ENCODE measurements at places on chromosomes 12 and 14. TPM values are rescaled to one million over a fixed set of nuclear protein-coding genes. Genes with fewer than 3 reads are reported as not detected.

GRCh38 chr14:96489327-96489726 is 12.9 kb upstream of the PAPOLA start:
- DNase-seq = no peak

DNA sequence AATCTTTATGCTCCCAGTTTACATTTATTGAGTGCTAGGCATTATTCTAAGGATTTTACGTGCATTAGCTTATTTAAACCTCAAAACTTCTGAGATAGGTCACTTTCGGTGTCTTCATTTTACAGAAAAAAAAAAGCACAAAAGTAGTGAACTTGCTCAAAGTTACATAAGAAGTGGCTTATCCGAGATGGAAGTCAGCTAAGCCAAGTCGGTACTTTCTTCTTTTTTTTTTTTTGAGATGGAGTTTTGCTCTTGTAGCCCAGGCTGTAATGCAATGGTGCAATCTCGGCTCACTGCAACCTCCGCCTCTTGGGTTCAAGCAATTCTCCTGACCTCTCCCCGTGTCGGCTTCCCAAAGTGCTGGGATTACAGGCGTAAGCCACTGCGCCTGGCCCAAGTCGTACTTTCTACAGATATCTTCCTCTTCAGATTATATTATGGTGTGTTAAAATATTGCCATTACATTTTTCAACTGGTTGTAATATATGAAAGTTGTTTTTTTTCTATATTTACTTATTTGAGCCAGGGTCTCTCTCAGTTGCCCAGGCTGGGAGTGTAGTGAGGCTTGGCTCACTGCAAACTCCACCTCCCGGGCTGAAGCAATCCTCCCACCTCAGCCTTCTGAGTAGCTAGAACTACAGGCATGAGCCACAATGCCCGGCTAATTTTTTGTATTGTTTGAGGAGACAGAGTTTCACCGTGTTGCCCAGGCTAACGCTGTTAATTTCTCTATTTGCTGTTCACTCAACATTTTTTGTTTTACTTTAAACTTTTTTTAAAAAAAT is 8.9 kb downstream of the DPPA3 start:
- no peak for DNase-seq

GRCh38 chr12:105522166-105522825 is 191.8 kb downstream of the C12orf75 start:
- no peak for DNase-seq

GRCh38 chr12:59372956-59373355 is 222.9 kb upstream of the SLC16A7 start:
- no peak for DNase-seq

DNA sequence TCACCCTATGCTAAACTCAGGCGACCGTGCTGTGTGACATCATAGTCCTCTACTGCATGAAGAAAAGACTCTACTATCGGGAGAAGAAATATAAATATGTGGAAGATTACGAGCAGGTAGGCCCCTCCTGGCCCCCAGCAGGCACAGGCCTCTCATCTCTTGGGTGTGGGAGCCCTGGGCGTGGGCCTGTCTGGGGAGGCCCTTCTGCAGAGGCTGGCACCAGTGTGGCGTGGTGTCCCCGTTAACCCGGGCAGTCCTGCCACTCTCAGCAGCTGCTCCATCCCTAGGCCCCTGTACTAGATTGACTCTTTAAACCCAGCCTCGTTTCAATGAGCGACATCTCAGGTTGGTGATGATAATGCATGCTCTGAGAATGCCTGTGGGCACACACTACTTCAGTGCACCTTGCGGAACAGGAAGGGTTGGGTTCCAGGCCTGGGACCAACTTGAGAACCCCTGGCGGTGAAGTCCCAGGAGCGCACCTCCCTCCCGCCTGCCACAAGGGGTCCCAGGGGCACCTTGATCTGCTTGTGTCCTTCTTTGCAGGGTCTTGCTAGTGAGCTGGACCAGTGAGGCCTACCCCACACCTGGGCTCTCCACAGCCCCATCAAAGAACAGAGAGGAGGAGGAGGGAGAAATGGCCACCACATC is 23.2 kb downstream of the P2RX4 start:
- no peak for DNase-seq

GRCh38 chr14:60212503-60213371 is 36.3 kb upstream of the PPM1A start:
- DNase-seq = no peak

DNA sequence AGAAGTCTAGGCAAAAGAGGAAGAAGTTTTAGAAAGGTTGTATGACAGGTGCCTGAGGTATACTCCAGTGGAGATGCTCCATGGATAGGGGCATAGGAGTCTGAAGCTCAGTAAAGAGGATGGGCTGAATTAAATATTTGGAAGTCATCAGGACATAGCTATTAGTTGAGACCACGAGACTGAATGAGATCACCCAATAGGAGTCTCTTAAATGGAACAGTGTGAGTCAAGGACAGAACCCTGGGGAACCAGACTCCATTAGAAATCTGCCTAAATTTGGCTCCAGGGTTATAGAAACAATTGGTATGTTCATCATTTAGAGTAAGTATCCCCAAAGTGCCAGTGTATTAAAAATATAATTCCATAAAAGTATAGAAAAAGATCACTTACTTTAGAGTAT is 172.6 kb downstream of the PRKCH start:
- no peak for DNase-seq

DNA sequence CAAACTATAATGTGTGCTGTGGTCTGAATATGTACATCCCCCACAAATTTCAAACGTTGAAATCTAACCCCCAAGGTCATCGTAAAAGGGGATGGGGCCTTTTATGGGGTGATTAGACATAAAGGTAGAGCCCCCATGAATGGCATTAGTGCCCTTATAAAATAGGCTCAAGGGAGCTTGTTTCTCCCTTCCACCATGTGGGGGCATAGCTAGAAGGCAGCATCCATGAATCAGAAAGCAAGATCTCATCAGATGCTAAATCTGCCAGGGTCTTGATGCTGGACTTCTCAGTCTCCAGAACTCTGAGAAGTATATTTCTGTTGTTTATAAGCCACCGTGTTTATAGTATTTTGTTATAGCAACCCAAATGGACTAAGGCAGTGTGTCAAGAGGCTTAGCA is 33.4 kb upstream of the IGF1 start:
- DNase-seq = no peak

- no peak for DNase-seq
Observed at GRCh38 chr12:1839956-1840951, 19.9 kb downstream of the LRTM2 start.

DNA sequence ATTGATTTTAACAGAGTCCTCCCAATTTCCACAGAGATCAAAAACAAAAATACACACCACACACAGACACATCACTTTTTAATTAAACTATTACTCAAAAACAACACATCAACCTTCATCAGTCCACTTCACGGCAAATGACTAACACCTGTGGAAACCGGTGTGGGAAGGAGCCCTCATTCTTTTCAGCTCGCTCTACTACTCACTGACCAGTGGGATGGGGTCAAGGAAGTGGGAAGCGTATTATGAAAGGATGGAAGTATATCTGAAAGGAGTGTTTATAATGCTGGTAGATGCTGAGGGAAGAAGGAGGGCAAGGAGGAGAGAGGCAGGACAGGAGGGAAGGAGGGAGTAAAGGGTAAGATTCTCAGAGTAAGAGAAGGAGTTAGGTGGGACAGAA is 156.5 kb downstream of the EPS8 start:
- DNase-seq = no peak

- DNase-seq = no peak
Observed at GRCh38 chr14:56145181-56145769, 27.1 kb downstream of the PELI2 start.

- no peak for DNase-seq
Observed at GRCh38 chr12:111864913-111865312, 22.9 kb downstream of the MAPKAPK5 start.

DNA sequence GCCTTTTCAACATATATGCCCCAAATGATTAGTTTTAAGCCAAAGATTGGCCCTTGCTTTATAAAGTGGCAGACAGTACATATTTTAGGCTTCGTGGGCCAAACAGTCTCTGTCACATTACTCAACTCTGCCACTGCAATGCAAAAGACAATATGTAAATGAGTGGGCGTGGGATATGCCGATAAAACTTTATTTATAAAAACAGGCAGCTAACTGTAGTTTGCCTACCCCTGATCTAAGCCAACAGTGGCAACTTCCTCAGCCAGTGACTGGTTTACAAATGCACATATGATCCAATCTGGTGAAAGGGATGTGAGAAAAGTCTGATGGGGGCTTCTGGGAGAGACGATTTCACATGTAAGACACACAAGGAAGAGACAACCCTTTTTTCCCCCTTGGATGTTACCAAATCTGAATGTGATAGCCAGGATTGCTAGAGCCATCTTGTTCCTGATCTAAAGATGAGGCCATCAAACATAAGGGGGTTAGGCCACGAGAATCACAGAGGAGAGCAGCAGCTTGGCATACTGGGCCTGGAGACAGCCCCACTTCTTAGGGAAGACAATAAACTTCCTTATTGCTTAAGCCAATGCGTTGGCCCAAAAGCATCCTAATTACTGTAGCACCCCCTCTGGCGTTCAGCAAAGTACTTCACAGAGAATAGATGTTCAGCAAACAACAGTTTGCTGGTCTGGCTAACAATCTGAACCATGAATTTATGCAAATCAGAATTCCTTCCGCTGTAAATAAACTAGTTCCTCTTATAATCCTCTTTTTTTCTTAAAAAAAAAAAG is 75.2 kb upstream of the TMCC3 start:
- DNase-seq = no peak

GRCh38 chr14:52352061-52352491 is 38.0 kb downstream of the PTGER2 start:
- peak; percentile 93 for DNase-seq

- DNase-seq = no peak
Observed at GRCh38 chr12:3035171-3035570, 42.0 kb upstream of the TSPAN9 start.

DNA sequence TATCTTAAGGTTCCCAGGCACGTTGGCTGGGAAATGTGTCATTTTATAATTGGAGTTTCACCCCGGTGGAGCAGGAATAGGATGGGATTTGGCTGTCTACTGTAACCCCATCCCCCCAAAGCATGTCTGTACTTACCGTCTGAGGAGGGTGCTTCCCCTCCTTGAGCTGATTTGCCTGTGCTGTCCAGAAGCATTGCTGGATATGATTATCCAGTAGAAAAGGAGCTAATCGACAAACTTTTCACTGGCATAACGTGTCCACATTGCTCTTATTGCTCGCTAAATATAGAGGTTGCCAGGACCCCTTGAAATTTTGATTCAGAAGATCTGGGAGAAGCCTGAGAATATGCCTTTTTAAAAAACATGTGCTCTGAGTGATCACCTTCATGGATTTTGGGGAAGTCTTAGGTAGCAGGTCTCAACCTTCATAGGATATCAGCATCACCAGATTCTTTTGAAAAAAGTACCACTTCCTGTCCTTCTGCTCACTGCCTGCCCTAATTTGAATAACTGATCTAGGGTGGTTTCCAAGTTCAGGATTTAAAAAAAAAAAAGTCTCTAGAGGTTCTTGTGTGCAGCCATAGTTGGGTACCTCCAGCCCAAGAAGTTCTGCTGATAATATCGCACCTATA is 80.4 kb upstream of the KCNA1 start:
- peak; percentile 78 for DNase-seq

DNA sequence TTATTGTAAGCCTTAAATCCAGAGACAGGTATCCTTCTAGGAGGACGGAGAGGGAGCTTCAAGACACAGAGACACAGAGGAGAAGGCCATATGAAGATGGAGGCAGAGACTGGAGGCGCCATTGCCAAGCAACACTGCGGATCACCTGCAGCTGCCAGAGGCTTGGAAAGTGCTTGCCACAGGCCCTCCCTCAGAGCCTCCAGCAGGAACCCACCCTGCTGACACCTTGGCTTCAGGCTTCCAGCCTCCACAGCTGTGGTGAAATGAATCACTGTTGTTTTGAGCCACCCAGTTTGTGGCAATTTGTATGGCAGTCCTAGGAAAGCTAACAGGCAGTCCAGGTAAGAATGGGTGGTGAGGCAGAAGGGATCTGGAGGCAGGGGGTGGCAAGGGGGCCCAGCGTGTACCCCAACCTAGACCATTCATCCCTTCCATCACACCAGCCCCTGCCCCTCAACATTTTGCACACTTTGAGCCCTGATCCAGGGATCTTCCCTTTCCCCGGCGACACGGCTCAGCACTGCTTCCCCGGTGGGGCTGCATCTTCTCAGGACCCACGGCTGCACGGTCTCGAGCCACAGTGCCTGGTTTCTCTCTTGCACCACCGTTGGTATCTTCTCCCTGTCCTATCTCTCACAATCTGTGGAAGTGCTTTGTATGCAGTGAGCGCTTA is 22.3 kb upstream of the BCDIN3D start:
- DNase-seq = no peak

DNA sequence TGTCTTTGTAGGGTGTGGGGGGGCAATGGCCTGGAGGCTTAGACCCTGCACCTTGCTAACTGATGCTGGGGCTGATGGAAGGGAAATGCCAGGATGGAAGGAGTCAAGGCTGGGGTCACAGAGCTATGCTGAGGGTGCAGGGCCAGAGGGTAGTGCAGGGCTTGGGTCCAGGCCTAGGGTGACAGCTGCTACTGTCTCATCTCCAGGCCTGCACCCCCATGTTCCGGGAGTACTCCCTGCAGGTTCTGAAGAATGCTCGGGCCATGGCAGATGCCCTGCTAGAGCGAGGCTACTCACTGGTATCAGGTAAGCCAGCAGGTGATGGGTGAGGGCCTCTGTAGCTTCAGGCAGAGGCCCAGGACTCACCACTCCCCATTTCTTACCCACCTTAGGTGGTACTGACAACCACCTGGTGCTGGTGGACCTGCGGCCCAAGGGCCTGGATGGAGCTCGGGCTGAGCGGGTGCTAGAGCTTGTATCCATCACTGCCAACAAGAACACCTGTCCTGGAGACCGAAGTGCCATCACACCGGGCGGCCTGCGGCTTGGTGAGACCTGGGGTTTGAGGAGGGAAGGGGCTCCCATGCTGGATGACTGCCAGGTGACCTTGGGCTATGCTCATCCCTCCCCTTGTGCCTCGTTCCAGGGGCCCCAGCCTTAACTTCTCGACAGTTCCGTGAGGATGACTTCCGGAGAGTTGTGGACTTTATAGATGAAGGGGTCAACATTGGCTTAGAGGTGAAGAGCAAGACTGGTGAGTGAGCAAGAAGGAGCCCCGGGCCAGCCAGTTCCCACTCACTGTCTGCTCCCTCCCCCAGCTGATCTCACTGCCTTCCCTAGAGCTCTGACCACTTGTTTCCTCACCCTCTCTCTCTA is 4.1 kb downstream of the SHMT2 start:
- DNase-seq = no peak

DNA sequence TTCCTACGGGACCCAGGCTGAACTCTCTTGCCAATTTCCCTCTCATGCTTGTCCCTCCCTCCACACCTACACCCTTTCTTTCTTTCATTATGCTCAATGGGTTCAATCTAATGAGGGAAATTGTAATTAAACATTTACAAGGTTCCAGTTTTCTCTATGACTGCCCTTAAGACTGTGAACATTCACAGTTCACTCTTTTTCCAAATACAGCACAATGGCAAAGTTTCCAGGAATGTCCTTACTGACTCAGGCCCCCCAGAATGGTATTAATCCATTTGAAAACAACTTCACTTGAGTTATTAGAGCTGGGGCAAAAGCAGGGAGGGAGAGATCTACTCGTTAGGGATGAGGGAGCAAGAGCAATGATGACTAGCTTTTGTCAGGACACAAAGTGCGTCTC is 892.1 kb downstream of the NRXN3 start:
- DNase-seq = no peak

The PPP1R36 gene
- 0.33 TPM for total RNA-seq

The CLEC1A gene
- total RNA-seq = not detected

The RAB21 gene
- total RNA-seq = 92.4 TPM

The ACOT6 gene
- total RNA-seq = not detected

The SAMD4A gene
- total RNA-seq = 5.7 TPM

The ACOT4 gene
- total RNA-seq = 1.3 TPM

The ZNF410 gene
- 70.2 TPM for total RNA-seq

Data from activated CD4-positive, alpha-beta T cell treated with anti-CD3 and anti-CD28 coated beads, Interleukin-2, amount 10 ng/mL, durations not matched to agents 24 days and 14 days (primary cell).